ENCODE measurements at places on chromosomes 16 and 17.

GRCh38 chr17:14427900-14428647 is 127.2 kb downstream of the HS3ST3B1 start:
- no peak for DNase-seq

- no peak for DNase-seq
Measured at GRCh38 chr16:84044118-84044488, 1.5 kb upstream of the SLC38A8 start.

- no peak for DNase-seq
Measured at GRCh38 chr17:28390984-28391383, 15.0 kb downstream of the SLC46A1 start.

GRCh38 chr16:85928401-85928820 is 29.4 kb downstream of the IRF8 start:
- peak; percentile 16 for DNase-seq

DNA sequence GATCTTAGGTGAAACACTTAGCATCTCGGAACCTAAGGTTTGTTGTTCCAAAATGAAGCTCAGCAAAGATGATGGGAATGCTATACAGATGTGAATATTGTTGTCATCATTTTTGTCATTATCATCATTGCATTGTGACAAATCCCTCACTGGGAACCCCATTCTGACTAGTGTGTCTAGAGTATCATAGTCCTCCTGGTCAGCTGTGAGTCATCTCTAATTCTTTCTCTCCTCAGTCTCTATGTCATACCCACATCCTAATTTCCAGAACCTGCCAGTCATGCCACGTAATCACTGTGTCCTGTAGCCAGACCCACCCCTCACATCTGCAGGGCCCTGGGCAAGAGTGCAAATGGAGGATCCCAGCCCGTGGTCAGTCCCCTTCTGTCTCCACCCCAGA is 60.5 kb upstream of the CLEC3A start:
- DNase-seq, result no peak

- DNase-seq, result no peak
Measured at GRCh38 chr16:48605518-48606110, 4.4 kb downstream of the N4BP1 start.

DNA sequence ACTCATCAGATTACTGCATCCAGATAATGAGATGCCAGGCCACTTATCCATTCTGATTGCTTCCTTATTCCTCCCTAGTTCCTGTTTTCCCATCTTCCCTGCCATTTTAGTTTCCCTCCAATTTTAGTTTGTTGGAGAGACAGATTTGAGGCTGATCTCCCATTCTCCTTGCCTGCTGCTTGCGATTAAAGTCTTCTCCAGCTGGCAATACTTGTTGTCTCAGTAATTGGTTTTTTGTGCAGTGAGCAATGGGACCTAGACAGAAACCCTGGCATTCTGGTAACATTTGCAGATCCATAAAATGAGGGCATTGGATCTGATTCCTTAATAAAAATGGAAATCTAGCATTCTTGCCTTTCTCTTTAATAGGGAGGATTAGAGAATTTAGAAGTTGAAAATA is 17.6 kb upstream of the ELAC2 start:
- DNase-seq, result no peak

- no peak for DNase-seq
Measured at GRCh38 chr16:85570213-85570734, 42.8 kb upstream of the GSE1 start.

- no peak for DNase-seq
Measured at GRCh38 chr17:28904800-28905199, 1.9 kb upstream of the DHRS13 start.

DNA sequence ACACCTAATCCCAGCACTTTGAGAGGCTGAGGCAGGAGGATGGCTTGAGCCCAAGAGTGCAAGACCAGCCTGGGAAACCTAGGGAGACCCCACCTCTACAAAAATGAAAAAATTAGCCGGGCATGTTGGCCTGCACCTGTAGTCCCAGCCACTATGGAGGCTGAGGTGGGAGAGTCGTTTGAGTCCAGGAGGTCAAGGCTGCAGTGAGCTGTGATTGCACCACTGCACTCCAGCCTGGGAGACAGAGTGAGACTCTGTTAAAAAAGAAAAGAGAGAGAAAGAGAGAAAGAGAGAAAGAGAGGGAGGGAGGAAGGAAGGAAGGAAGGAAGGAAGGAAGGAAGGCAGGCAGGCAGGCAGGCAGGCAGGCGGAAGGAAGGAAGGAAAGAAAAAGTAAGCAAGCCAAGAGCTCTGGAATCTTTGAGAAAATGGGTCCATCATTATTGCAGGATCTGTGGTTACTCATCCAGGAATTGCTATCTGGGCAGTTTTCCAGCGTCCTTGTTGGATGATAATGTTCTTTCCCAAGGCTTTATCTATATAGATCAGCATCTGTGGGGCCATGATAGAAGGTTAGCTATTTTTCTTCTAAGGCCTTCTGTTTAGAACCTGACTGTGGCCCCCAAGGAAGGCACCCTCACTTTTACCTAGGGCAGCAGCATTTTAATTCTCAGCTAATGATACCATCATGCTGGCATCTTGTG is 533.2 kb upstream of the CDH5 start:
- no peak for DNase-seq
